ENCODE measurements at places on chromosomes 2 and 18.

DNA sequence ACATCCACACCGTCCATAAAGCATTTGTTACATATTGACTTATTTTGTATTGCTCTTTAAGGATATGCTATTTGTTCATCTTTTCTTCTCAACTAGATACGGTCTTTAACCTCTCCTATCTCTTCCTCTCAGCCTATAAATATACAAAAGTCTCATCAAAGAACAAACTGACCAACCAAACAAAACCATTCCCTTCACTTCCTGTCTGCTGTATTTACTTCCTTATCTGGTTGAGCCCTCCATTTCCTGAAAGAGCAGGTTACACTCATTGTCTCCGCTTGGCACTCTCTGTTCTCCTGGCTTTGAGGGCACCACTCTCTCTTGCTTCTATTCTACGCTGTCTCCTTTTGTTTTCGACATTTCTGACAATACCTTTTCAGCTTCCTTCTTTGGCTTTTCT lies 431.9 kb upstream of the TCF4 start:
- DNase-seq: no peak

DNA sequence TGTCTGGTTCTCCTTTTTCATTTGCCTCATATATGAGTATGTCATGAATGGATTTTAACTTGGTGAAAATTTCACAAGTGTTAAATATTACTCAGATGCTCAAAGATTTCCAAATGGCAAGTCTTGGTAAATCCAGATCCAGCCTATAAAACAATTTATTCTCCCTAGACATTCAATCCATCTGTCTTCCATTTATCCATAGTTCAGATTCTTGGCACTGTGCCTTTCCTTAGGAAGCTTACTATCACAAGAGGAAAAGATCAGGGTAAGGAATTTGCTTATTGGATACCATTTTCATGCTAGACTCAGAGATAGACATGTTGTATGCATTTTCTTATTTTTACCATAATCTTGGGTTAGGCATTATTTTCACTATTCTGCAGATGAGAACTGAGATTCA lies 72.5 kb upstream of the LRRTM1 start:
- no peak for DNase-seq

DNA sequence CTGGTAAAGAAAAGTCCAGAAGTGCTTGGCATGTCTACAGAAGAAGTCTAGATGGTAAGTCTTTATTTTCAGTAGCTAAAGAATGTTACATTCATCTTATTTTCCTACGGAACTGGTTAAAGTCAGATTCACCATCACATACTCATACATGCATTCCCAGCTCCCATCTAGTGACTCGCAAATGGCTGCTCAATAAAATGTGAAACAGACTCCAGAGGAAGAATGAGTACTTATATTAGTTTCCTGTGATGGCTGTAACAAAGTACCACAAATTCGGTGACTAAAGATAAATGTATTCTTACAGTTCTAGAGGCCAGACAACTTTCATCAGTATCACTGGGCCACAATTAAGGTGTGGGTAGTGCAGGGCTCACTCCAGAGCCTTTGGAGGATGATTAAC lies 797.2 kb downstream of the SATB2 start:
- no peak for DNase-seq

GRCh38 chr2:227796045-227796711 lies 17.5 kb upstream of the CCL20 start:
- DNase-seq: no peak

- no peak for DNase-seq
Measured at GRCh38 chr18:70457223-70457622, 168.4 kb downstream of the SOCS6 start.

DNA sequence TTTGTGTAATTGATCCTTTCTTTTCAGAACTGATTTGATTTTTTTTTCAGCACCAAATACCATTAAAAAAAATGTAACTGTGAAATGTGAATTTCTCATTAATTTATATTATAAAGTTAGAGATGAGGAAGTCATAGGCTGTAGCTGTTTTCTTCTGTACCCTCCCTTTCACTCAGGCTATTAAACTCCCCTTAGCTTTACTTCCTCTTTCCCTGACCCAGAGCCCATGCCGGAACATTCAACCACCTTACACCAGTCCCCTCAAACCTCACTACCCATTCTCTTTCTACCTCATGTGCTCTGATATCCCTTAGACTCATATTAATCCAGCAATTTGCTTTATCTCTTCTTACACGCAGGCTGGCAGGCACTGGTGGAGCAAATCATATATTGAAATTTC lies 12.4 kb downstream of the GALNT5 start:
- DNase-seq: no peak

GRCh38 chr2:34909992-34910705 lies 1311.0 kb upstream of the FAM98A start:
- no peak for DNase-seq

DNA sequence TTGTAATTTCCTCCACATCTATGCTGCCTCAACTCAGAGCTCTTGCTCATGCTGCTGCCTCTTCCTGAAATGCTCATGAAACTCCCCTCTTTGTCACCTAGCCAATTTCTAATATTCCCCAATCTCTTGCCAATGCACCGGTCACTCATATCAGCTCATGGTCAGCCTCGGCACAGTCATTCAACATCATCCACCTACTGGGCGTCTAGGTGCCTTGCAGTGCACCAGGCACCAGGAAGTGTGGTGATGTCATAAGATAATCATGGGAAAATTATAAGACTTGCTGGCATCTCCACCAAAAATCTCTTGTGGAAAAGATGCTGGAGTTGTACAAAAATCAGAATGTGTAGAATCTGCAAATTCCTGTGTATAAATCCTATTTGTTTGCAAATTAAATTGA lies 52.6 kb upstream of the RAB27B start:
- no peak for DNase-seq

GRCh38 chr2:197893403-197894177 lies 89.2 kb downstream of the PLCL1 start:
- peak; percentile 64 for DNase-seq

DNA sequence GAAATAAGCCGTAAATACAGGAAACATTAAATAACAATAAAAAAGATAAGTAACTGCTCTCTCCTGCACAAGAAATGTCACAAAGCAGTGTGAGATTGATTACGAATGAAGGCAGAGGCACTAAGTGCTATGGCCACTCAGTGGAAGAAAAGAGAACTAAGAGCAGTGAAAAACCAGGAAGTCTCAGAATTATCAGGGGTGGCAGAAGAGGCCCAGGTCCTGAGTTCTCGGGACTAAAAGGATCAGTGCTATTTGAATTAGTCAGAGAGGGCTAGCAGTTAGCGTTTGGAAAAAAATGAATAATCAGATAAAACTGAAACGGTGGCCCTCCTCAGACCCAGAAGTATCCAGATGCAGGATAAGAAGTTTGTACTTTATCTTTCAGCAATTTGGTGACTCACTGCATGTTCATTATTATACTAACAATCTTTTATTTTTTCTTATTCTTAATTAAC lies 367.1 kb downstream of the ZEB2 start:
- no peak for DNase-seq

DNA sequence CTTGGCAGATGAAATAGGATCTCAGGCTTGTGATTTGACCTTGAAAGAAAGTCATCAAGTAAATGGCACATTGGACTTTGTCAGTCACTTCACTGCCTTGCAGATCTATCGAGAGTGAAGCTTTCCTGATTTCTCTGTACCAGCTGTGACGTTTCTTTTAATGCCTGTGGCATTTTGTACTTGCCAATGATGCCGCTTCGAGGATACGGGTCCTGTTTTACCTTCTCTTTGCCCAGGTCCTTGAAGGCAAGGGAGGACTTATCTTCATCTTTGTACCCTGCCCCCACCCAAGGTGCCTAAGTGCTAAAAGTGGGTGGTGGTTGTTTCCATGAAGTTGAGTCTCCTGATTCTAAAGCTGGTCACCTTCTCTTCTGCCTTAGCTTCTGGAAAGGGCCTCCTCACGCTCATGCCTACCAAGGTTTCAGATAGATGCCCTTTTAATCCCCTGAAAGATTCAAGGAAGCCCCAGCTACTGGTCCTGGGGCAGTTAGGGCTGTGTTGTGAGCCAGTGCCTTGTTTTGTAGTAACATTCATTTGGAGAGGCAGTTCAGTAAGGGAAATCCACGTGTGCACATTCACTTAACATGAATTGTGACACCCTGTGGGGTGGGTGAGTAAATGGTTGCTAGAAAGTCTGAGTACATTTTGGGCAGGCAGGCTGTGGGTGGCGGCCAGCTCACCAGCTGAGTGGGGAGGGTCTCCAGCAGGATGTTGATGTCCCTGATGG lies 6.1 kb downstream of the LBH start:
- no peak for DNase-seq

DNA sequence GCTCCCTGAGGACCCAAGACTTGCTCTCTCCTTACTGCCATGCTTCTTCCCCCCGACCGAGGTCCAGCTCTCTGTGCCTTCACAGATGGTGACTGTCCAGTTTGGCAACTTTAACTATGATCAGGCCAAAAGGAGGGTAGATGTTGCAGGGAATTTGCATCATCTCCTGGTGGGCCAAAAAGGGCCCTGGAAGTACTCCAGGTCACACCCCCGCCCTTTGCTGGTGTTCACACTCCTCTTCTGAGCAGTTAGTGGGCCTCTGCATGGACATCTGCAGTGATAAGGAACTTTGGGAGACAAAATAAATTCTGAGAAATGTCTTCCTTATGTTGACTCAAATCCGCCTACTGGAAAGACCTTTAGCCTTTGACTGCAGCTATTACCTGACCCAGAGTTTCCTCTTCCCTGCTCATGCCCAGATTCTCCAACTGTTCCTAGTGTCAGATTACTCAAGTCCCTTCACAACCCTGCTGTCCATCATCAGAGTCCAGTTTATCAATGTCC lies 234.4 kb downstream of the LOXHD1 start:
- DNase-seq: no peak

DNA sequence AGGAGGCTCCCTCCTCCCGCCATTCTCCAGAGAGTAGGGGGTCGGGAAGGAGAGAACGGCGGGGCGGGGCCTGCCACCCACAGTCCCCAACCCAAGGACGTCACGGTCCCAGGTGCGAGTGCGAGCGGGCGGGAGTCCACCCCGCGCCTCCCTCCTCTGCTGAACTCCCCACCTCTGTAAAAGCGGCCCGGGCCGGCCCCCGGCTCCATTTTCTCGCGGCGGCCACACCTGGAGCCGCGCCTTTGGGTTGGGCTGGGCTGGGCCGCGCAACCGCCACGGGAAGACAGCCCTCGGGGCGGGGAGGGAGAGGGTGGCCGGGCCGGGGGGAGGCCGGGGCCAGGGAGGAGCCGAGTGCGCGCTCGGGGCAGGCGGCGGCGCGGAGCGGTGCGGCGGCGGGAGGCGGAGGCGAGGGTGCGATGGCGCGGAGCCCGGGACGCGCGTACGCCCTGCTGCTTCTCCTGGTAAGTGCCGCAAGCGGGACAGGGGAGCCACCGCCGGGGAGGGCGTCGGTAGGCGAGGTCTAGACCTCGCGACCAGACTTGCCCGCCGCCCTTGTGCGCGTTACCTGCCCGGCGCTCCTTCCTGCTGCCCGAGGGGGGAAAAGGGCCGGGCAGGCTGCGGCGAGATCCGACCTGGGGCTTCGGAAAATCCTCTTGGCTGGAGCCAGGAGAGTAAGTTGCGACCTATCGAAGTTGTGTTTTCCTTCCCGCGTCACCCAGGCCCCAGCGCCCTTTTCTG lies at the start of gene DSG2:
Gene DSG2, plus strand, starts transcription at position 342 of the 738 bp plus-strand sequence. Its CDS starts 75 bp downstream, at position 417.
- DNase-seq: peak; percentile 82

GRCh38 chr2:26649992-26650712 lies 9.0 kb upstream of the CIB4 start:
- no peak for DNase-seq

GRCh38 chr2:189899101-189899500 lies 114.9 kb downstream of the PMS1 start:
- DNase-seq: no peak

DNA sequence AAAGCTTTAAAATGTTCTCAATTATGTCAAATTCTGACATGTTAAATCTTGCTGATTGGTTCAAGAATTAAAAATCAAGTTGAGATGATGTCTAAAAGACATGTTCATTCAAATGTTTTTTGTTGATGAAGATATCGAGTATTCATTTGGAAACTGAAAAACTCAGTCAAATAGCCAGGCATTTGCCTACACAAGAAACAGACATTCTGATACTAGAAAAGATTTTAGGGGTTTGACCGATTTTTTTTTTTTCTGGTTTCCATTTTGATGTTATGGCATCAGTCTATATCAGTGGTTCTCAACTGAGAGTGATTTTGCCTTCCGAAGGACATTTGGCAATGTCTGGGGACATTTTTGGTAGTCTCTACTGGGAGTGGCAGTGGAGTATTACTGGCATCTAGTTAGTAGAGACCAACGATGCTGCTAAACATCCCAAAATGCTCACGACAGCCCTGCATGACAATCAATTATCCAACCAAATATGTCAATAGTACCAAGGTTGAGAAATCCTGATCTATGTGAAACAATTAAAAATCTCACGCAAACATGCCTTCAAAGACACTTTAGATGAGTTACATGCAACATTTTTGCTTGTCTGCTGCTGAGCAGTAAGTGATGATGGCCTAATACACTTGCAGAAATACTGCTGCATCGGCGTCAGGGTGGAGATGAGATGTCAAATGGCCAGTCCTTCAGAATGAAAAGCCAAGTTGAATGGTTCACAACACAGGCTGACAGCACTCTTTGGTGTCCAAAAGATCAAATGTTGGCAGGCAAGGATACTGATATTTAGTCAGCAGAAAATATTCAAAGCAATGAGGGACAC lies 12.5 kb downstream of the RASGRP3 start:
- DNase-seq: no peak

DNA sequence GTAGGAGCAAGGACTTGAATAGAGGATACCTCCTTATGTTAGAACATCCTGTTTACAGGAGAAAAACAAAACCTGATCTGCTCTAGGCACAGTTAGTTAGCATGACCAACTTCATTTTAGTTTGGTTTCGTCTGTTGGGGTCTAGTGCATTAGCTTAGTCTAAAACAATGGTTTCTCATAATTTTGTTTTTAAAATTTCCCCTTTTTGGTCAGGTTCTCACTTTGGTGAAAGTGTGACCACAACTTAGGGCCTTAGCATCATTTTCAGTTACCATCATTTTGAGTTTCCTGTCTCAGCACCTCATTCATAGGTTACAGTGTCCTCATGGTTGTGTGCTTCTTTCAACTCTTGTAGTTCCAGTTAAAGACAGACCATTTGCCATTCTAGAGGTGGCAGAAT lies 1277.0 kb upstream of the SLC39A10 start:
- no peak for DNase-seq

- peak; percentile 51 for DNase-seq
Measured at GRCh38 chr18:48853588-48853987, 97.2 kb downstream of the SMAD7 start.

GRCh38 chr2:27059141-27059820 lies 7.8 kb downstream of the AGBL5 start:
- DNase-seq: no peak

GRCh38 chr2:37457401-37457901 lies 113.0 kb downstream of the QPCT start:
- no peak for DNase-seq

- DNase-seq: no peak
Measured at GRCh38 chr2:233584210-233584609, 17.6 kb upstream of the USP40 start.

GRCh38 chr2:2812117-2812516 lies 481.0 kb upstream of the MYT1L start:
- DNase-seq: no peak

DNA sequence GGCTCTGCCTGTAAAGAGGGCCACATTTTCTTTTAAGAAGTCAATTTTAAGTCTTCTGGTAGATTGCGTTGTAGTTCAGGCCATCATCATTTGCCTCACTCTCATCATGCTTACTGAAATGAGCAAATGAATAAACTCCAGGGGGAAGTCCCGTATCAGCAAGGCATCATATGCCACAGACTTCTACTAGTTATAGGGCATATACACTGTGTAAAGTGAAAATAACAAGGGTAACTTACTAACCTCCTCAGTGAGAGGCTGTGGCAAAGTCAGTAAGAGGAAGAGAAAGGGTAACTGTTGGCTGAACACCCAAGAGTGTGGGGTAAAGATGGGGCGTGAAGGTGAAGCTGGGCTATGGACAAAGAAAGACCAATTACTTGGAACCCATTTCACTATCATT lies 456.2 kb downstream of the SPAG16 start:
- DNase-seq: no peak
